ENCODE measurements at places on chromosomes 16 and 17.

DNA sequence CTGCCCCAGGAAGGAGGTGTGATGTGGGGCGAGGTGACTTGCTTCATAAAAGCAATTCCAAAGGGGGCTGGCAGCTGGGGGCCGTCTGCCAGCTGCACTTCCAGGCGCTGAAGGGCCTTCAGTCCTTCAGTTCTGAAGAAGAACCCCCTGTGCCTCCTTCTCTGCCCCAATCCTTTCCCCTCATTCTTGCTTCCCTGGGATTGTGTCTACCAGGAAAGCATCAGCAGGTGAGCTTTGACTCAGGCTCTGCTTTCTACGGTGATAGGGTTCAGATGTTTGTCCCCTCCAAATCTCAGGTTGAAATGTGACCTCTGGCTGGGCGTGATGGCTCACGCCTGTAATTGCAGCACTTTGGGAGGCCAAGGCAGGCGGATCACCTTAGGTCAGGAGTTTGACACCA, 52.5 kb upstream of the NKD1 start:
- DNase-seq: no peak

DNA sequence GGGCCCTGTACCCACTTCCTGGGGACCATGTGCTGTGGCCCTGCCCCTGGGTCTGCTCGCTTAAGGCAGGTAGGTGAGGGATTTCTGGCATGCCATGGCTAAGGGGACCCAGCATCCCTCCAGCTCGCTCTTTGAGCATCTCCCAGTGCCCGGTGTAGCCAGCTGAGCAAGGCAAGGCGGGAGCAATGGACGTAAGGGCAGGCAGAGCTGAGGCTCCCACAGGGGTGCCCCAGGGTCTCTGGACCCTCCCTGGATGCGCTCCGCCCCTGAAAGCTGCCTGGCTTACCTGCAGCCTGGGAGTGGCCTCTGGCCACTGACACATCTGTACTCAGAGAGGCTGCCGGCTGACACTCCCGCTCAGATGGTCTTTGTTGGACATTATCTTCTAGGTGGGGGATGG, 189.9 kb downstream of the IRF8 start:
- DNase-seq: no peak

DNA sequence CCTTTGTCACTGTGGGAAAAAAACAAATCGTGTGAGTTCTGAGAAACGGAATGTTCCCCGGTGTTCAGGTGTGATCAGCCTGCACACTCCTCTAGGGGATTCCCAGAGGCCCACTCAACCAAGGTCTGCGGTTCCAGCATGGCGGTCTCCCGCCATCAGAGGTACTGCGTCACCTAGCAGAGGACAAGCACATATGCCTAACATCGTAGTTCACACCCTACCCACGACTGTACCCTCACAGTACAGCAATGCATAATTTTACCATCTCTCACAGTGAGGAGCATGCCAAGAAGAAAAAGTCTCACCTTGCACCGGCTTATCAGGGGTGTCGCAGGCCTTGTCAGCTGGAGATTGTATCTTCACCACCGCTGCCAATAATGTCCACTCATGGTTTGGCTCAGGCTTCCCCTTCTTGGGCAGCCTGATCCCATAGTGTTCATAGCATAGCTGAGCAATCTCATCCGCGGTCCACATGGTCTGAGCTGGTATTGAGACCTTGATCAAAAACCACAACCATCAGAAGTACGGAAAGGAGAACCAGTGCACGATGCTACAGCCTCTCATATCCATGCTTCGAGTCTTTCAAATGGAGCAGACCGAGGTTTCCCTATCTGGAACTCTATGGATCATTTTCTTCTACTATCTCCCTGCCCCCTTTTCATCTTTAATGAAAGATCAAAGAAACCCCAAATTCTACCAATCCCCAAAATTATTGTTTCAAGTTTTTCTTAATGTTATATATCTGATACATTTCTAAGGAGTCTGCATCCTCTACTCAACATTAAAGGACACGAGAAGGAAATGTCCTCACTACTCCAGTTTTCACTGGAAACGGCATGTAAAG, 2.5 kb downstream of the ADAT1 start:
- no peak for DNase-seq

GRCh38 chr17:67520252-67520906, 143.3 kb downstream of the PITPNC1 start:
- no peak for DNase-seq

DNA sequence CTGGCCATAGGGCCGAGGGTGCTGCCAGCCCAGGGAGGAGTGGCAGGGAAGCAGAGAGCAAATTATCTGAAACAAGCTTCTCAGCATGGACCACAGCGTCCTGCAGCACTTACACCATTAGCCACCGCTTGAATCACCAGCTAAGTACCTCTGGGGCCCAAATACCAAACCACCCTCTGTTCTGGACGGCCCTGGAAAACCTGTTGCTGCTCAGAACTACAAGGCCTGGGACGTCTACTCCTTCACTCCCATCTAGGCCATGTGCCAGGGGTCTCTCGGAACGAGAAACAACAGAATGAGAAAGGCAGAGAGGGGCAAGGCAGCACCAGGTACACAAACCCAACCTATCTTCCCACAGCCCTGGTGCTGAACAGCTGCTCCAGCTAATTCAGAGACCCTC, 39.9 kb upstream of the GFOD2 start:
- no peak for DNase-seq

- peak; percentile 89 for DNase-seq
These were observed at the start of gene SETD1A for GRCh38 chr16:30957456-30958174. Gene SETD1A (plus strand): TSS chr16:30957754. CDS start chr16:30958732, 978 bp downstream.

GRCh38 chr16:51666821-51667220, 515.8 kb upstream of the SALL1 start:
- DNase-seq: no peak

DNA sequence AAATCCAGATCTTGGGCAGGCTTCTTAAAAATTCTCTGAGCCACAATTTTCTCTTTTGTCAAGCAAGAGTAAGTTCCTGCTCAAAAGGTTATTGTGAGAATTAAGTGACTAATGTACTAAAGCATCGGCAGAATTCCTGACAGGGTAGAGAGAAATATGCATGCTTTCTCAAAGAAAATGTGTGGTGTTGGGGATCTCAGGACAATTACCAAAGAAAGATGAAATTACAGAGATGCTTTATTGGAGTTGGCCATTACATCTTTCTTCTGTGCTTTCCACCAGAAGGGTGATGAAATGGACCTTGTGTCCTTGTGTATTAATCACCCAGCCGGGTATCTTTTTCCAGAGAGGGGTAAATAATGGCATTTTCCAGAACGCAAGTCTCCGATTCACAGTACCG, 1.7 kb upstream of the USP43 start:
- DNase-seq: no peak

DNA sequence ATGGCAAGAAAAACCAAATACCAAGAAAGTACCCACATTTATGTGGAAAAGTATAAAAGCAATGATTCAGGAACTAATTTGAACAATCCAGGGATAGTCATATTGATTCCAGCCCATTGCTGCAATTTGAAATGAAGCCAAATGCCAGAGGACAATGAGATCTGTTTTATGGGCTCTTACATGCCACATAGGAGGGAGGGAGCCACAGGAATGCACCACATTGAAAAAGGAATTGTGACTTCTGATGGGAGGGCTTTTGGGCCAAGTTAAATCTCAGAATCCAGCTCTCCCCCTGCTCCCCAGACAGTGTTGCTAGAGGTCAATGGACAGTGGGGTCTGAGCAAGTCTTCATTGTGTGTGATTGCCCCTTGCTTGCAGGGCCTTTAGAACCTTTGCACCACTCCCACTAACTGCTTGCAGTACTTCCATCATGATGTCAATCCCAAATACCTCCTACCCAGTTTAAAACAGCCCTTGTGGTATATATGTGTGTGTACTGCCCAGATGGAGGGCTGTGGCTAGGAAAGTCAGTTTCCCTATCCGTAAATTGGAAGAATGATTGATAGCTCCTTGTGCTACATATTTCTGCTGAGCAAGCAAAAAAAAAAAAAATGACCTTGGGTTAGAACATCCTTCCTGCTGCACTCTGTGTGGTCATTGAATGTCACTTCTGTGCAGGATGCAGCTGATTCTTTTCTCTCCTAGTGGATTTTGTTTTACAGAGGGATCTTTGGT, 406.8 kb downstream of the UTP18 start:
- DNase-seq: no peak

GRCh38 chr17:37802712-37803416, 58.0 kb upstream of the HNF1B start:
- no peak for DNase-seq

- DNase-seq: no peak
These were observed 669 bp upstream of the CRISPLD2 start for GRCh38 chr16:84818989-84819643.

DNA sequence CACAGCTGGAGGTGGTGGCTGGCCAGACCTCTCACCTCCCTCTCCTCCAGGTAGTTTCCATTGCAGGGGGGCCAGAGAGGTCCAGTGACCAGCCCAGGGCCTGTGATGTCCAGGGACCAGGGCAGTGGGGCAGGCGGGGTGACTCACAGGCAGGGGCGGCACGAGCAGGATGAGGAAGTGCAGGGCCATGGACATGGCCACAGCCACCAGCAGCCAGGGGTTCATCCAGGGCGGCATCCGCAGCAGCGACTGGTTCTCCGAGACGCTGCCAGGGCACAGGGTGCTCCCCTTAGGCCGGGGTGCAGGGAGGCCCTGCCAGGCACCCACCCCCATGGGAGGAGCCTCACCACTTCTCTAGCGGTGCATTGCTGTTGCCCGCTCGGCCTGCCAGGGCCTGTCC, 12.9 kb upstream of the P2RX1 start:
- DNase-seq: no peak

GRCh38 chr17:29169806-29170591, 10.2 kb downstream of the MYO18A start:
- no peak for DNase-seq

DNA sequence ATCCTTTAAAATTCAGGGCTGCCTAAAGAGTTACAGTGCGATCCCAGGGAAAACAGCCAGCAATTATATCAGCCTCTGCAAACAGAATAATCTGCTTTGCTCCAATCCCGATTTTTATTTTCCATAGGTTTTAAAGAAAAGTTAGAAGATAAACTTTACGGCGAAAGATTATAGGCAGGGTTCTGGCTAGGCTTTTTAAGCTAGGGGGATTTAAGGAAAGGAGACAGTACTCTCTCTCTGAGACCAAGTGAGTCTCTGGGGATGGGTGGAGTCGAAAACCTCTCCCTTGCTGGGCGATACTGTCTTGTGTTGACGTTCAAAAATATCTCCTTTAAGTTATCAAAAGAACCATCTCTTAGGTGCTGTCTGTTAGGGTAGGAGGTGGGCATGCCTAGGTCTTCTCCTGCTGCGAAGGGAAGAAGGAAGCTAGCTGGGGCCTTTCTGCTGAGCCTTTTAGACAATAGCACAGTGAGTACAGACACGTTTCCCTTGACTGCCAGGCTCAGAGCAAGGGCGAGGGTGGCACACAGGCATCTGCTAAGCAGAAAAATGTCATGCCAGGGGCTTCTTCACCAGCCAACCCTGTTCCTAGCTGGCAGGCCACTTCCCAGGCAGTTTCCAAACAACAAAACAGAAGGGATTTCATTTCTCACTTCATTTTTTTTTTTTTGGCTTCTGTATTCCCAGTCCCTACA, 167.9 kb upstream of the MAF start:
- no peak for DNase-seq

- no peak for DNase-seq
These were observed 59.5 kb downstream of the SLFN11 start for GRCh38 chr17:35313875-35314409.

GRCh38 chr17:82936768-82937171, 96.9 kb upstream of the ZNF750 start:
- DNase-seq: no peak

All from stimulated activated CD4-positive, alpha-beta T cell treated with anti-CD3 and anti-CD28 coated beads, TNF-alpha, amount 100 ng/mL, for 1 hour (primary cell).